ENCODE measurements at places on chromosomes 4 and X.

DNA sequence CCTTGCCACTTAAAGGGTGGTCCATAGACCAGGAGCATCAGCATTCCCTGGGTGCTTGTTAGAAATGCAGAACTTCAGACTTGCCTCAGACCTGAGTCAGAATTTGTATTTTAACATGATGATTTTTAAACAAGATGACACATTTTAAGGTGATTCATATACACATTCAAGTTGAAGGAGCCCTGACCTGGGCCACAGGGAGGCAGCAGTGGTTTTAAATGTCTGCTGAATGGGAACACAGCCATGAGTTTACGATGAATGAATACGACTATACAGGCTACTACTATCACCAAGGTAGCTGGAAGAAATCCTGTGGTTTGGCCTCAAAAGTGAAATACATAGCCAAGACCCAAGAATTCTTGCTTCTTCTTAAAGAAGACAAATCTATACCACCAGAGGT, 2.9 kb downstream of the HDAC8 start:
- DNase-seq: no peak

GRCh38 chrX:109959356-109959871, 43.5 kb upstream of the TMEM164 start:
- DNase-seq: no peak

DNA sequence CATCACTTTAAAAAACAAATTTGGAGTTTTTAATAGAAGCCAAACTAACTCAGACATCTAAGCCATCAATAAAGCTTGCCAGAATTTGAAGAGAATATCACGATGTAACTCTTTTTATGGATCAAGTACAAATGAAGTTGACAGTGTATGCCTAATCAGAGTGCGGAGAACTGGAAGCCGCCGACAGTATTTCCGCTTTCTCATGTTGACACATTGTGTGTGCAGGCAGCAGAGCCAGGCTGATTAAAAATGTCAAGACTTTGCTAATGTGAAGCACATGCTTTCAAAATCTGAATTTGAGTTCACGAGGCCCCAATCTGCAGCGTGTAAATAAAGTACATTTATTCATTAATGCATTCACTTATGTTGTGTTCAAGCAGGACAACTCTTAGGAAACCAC, 161.2 kb downstream of the TENM3 start:
- DNase-seq: no peak

DNA sequence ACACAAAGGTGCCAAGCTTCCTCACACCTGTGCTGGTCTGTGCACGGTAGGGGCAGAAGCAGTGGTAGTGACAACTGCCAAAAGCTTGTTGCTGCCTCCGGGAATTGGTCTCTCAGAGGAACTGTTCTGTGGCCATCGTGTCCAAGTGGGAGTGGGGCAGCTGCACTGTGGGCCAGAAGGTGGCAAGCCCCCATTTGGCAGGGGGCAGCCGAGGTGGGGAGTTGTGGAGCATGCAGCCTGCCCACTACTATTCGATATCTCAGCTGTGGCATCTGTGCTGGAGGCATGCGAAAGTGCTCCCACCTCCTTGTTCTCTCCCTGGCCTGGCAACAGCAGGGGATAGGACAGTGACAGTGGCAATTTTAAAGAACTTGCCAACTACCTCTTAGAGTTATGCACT, 192.8 kb downstream of the TBX22 start:
- DNase-seq: no peak

DNA sequence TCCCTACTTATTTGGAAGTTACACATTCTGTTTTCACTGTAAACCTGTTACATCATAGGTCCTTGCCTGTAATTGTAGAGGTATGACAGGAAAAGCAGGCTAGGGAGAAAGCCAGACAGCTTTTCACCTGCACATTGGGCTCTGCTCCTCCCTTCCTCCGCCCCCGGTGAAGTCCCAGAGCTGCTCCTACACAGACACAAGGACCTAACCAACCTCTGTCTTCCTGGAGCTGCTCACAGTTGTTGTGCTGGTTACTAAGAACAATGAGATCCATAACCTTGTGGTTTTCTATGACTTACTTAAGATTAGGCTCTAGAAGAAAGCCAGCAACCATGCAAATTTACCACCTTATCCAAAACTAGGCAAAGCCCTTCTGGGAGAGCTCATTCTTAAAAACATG, 40.0 kb downstream of the MOSPD2 start:
- DNase-seq: no peak

GRCh38 chrX:10365532-10366265, 208.9 kb downstream of the CLCN4 start:
- DNase-seq: no peak

DNA sequence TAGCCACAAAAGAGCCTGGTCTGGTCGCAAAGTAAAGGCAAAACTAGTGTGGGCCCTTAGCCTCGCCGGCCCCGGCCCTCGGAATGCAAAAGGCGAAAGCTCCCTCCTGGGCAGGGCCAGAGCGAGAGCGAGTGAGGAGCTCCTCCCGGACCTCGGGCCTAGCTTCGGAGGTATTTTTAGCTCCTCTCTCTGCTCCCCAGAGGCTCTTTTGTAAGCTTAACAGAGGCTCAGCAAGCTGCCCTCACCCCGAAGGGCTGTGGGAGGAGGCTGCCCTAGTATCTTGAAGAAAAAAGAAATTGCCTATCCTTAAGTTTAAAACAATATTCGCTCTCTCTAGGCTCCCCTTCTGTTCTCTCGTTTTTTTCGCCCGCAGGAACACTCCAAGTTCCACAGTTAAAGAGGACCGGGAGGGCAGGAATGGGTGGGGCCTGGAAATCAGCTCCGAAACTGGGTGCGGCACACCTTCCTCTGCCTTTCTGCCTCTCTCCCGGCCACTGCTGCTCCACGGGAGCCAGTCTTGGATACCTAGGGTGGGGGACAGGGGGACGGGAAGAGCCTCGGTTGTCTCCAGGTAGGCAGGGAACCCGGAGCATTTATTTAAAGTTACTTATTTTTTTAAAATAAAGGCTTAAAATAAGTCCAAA, 12.1 kb downstream of the HAND2 start:
- DNase-seq: no peak

- DNase-seq: no peak
Measured at GRCh38 chr4:123987408-123987807, 590.8 kb downstream of the SPRY1 start.

DNA sequence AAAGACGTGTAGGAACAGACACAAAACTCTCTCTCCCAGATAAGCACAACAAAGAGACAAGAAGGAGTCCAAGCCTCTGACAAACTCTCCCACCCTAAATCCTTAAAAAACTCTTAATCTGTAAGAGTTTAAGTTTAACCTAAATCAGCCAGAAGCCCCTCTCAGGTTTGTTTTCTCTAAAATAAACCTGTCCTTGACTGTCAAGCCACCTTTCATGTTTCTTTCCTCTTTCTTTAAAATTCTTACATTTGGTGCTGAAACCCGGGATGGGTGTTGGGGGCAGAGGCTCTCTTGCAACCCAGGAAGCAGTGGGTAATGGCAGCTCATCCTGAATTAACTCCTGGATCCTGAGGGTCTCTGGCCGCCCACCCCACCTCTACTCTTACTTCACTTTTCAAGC, 107.8 kb upstream of the TENT5D start:
- no peak for DNase-seq

DNA sequence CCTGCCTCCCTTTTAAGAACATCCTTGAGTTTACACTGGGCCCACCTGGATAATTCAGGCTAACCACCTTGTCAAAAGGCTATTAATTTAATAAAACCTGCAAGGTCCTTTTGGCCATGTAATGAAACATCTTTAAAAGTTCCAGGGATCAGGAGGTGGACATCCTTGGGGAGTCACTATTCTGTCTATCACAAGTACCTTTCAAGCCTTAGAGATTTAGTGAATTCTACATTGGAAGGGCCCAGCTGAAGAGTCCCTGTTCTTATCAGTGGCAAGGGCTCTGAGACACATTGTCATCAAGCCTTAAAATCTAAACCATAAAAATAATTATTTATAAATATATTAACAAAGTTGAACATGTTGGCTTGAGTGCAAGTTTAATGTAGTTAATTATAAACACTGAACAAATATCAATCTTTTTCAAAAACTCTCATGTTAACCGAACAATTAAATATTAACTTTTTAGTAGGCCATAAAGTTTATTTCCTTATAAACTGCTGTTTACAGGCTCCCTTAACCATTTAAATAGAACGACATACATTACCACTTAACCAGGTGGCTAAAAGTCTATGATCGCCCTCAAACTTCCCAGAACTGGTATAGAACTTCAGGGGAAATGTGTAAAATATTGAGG, 104.4 kb upstream of the CBR4 start:
- no peak for DNase-seq

DNA sequence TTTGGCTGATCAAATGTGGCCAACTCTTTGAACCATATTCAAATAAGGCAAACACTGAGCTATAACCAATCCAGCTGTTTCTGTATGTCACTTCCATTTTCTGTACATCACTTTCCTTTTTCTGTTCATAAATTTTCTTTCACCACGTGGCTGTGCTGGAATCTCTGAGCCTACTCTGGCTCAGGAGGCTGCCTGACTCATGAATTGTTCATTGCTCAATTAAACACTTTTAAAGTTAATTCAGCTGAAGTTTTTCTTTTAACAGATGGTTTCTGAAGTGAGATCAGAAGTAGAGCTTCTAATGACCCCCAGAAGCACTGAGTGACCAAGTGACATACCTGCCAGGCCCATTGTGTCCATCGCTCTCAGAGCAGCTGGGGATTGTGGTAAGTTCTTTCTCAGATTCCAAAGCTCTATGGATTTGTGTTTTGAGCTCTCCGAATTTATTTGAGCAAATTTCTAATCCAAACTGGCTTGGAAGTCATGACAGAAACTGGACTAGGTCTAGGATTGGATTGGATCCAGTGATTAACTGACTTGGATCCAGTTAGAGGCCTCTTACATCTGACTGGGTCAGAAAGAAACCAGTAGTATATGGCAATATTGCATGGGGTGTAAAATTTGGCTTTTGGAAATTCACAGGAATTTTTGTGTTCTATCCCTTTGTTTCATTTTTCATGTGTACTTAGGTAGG, 121.2 kb upstream of the BANK1 start:
- no peak for DNase-seq

- no peak for DNase-seq
Measured at GRCh38 chrX:136880003-136880451, 498 bp downstream of the RBMX start.

GRCh38 chr4:4426511-4427120, 39.7 kb downstream of the NSG1 start:
- no peak for DNase-seq

- no peak for DNase-seq
Measured at GRCh38 chr4:13543032-13543838, 1.1 kb downstream of the NKX3-2 start.

- no peak for DNase-seq
Measured at GRCh38 chr4:102598762-102599374, 97.7 kb downstream of the NFKB1 start.

- no peak for DNase-seq
Measured at GRCh38 chrX:118345045-118345463, 852 bp upstream of the WDR44 start.

DNA sequence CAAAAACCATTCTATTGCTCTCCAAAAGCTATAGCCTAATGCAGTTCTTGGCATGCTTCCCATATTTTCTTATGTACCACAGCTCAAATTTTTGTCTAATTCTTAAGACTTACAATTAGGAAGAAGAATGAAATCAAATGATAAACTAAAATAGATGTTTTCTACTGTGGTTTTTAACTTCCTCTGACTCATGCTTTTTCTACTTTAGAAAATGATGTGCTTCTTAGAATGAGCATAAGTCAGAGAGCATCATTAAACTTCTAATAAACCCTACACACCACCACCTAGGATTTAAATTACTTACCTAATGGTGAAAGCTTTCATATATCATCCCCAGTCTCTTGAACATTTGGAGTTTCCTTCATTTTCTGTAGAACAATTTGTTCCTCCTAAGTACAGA, 217.0 kb upstream of the NDST3 start:
- peak; percentile 6 for DNase-seq

DNA sequence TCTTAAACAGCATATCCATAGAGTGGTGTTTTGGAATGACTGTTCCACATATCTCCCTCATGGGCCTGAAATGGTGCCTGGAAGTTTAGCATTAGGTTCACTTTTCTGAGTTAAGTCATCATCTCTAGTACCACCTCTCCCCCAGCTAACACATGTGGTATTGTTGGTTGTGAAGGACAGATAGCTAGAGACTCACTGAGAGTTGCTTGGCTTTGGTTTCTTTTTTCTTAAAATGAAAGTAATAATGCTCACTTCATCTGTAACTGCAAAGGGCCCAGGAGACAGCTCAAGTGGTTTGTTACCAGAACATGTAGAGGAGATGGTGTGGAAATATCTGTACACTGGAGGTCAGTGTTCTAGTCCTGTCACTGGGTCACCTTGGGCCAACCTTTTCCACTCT, 90.9 kb downstream of the EFNB1 start:
- no peak for DNase-seq

- no peak for DNase-seq
Measured at GRCh38 chrX:85378461-85378860, 1.0 kb downstream of the POF1B start.

DNA sequence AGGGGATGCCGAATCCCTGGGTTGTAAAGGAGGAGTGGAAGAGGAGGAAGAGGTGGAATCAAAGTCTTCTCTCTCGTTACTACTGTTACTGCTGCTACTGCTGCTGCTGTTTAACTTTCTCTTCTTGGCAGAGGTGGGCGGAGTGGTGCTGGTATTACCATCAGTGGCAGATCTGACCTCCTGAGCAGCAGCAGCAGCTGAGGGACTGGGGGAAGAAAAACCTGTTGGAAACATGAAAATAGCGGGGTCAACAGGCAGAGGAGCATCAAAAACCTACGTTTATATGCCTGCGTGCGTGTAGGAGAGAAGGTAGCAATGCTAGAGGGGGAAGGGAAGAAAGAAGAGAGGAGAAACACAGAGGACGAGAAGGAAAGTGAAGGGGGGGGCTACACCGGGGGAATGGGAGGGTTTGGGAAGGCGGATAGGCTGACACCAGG, 339 bp downstream of the CUL4B start:
- peak; percentile 3 for DNase-seq

DNA sequence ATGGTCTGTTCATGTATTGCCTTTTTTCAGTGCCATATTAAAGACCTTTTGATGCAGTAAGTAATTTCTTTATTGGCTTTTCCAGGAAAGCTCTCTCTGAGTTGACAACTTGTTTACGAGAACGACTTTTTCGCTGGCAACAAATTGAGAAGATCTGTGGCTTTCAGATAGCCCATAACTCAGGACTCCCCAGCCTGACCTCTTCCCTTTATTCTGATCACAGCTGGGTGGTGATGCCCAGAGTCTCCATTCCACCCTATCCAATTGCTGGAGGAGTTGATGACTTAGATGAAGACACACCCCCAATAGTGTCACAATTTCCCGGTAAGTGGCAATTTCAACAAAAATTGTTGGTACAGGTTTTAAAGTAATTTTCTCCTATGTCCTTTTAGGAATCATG, 148.0 kb downstream of the STIM2 start:
- DNase-seq: no peak

DNA sequence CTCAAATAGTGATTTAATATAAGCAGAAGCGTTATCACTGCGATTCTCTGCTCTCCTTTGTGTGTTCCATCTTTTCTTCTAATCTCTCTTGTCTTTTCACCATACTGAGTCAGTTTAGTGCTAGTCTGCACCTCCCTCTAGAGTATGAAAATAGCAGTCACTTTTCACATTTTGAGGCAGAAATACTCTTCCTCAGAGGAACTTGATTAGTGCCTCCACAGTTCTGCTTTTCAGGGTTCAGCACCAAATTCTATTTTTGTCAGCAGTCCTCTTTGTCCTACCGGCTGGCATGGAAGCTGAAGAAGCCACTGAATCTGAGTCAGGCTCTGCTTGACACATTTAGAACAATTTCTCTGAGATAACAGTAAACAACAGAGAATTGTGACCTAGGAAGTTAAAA, 49.7 kb upstream of the ANKRD17 start:
- no peak for DNase-seq
